ENCODE measurements at places on chromosomes 4 and X.

- DNase-seq: no peak
These were observed 99.7 kb upstream of the ENPP6 start for GRCh38 chr4:184317234-184317918.

DNA sequence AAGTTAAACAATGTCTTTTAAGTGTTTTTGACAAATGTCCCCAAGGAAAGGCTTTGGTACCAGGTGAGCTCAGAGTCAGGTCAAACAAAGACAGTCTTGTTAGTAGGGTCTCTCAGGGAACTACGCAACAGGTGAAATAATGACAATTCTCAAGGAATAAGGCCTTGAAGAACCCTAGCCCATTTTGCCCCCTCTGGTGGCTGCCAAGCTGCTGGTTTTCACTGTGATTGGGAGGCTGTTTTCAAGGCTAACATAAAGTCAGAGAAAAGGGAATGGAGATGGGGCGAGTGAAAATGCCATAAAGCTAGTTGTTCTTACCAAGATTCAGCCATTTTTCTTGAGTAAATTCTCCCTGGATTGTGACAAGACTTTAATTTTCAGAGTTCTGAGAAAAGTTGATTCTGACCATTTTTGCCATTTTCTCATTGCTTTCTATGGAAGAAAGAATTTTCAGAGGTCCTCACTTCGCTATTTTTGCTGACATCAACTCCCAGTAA, 58.7 kb downstream of the RWDD4 start:
- DNase-seq: no peak

DNA sequence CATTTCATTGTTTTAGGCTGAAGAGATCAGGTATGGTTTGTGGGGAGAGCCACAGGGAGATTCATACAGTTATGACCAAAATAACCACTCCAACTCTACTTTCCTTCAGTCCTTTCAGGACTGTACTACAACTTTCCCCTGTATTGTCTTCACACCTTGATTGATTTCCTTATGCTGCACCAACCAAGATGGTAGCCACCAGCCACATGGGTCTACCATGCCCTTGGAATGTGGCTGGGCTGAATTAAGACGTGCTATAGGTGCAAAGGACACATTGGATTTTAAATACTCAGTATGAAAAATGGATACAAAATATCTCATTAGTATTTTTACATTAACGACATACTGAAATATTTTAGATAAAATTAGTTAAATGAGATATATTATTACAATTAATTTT, 11.2 kb downstream of the IRF2 start:
- DNase-seq: no peak

DNA sequence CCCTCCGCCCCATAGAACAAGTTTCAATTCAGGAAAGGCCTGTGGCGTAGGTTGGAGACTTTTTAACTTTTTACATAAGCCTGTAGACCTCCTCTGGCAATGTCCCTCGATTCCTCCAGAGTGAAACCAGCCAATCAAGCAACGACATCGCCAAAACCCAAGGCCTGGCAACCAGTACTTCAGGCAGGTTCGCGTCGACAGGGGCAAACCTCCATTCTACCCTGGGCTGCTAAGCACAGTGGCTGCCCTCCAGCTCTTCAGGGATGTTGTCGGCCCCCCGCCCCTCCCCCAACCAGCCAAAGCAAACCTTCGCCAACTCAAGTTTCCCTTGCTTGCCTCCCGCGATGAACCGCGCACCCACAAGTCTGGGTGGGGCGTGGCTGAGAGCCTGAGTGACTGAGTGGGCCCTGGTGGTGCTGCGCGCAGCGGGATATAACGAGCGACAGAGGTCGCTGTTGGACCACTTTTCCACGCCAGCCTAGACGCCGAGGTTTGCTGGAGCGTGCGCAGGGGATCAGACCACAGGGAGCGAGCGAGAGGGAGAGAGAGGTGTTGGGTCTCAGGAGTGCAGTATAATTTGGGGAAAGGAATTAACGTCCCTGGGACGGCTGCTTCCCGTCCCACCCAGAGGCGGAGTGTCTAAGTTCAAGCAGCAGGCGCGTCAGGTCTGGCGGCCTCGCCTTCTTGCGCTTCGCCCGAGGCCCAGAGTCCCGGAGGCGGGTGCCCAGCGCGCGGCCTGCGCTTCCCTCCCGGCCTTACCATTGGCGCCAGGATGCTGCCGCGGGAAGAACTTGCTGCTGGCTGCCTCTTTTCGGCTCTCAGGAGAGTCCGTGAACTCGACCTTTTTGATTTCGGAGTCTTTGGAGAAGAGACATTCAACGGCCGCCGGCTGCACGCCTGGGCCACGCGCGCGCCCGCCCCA, 9.0 kb upstream of the PITX2 start:
- DNase-seq: no peak

- DNase-seq: peak; percentile 36
These were observed 90.7 kb downstream of the GEMIN8 start for GRCh38 chrX:13938829-13939530.

- DNase-seq: no peak
These were observed 177.2 kb downstream of the TRIML1 start for GRCh38 chr4:188316391-188316790.

DNA sequence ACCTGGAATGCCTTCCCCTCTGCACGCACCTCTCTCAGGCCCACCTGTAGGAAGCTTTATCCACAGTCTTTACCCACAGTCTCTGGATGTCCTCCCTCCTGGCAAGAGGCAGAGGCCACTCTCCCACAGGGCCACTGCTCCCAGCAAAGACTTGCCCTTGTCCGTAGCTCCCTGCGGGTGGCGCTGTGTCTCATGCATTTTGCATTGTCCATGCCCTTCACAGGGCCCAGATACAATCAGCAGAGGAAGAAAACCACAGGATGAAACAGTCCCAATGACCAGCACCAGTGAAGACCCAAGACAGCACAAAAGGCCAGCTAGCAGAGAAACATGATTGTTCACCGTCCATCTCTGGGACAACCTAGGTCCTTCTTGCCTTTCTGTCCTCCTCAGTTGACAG, 2.1 kb upstream of the NSG1 start:
- DNase-seq: peak; percentile 14
